ENCODE measurements at places on chromosomes 3 and 15.

DNA sequence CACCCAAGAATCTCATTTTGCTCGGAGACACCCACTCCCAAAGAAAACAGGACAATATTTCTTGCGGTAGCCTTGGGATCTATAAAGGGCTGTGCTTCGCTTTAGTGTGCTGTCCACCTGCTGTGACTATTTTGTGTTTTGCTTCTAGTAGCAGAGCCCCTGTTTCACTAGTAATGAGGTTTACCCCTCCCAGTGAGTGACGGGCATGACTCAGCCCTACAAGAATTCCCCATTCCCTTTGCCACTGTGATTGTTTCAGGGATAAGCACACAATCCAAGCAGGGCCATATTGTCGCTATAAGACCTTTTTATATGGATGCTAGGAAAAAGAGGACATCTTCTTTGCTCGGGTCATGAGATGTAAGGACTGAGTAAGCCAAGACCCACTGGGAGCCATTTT, 62.5 kb upstream of the FOXB1 start:
- DNase-seq: no peak

GRCh38 chr3:124316034-124316287, 324.0 kb upstream of the ROPN1 start:
- no peak for DNase-seq

DNA sequence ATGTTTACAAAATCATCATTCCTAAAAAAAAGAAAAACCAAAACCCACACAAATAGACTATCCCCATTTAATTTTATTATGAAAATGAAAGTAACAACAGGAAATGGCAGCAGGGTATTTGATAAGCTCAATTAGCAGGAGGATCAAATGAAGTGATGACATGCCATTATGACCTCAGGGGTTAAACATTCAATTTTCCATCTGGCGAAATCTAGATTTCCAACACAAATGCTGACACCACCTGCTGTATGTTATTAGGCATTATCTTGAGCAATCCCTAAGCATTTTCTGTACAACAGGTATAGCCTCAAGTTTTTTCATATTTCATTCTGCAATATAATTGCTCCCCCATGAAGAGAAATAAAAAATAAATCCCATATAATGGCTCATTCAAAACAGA, 57.1 kb downstream of the SHQ1 start:
- DNase-seq: no peak

- no peak for DNase-seq
These were observed 11.2 kb upstream of the SUMF1 start for GRCh38 chr3:4478261-4478660.

DNA sequence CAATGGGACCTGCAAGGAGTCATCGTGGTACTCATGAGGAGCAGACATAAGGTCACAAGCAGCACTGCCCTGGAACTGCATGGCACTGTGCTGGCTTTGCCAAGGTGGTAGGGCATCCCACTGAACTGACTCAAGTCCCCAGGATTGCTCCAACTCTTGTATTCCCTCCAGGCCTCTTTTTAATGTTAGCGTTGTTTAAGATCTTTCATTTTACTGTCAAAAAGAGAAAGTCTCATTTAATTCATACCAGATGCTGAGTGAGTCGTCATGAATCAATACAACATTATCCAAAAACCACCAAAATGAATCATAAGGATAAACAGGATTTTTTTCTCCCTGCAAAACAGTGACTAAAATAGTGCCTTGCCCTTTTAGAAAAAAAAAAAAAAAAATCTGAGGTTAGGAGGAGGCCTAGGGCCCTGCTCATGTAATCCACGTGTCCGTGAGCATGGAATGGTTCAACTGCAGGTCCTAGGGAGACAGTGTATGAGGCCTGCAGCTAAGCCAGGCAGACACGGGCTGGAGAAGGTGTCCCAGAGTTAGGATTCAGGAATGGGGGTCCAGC, 36.7 kb upstream of the BLM start:
- DNase-seq: no peak

DNA sequence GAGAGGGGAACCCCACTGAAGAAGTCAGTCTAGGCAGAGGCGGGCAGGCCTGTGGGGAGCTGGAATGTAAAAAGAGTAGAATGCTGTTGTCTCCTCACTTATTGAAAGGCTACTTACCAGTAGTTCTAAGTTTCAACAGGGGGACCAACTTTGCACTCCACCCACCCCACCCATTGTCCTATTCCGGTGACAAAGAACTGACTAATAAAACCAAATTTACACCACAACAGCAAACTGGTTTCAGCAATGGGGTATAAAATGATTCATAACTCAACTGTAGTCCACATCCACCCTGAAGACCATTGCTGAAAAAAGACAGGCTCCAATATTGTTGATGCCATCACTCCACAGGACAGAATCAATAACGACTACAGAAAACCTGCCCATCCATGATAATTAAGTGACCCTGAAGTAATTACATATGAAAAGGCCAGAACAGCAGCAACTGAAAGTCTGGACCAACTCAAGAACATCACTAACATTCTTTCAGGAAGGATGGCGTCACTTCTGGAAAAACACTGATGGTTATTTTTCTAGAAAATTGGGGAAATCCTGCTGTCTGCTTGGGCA, 80.2 kb downstream of the ABI3BP start:
- DNase-seq: no peak

All from stimulated activated CD8-positive, alpha-beta memory T cell treated with anti-CD3 and anti-CD28 coated beads, Interleukin-2, amount 100 ng/mL, for 1 hour (primary cell).